Upper lobe of left lung (tissue), 6 donors: ENCODE measurements at places on chromosomes 1 and 21.

DNA sequence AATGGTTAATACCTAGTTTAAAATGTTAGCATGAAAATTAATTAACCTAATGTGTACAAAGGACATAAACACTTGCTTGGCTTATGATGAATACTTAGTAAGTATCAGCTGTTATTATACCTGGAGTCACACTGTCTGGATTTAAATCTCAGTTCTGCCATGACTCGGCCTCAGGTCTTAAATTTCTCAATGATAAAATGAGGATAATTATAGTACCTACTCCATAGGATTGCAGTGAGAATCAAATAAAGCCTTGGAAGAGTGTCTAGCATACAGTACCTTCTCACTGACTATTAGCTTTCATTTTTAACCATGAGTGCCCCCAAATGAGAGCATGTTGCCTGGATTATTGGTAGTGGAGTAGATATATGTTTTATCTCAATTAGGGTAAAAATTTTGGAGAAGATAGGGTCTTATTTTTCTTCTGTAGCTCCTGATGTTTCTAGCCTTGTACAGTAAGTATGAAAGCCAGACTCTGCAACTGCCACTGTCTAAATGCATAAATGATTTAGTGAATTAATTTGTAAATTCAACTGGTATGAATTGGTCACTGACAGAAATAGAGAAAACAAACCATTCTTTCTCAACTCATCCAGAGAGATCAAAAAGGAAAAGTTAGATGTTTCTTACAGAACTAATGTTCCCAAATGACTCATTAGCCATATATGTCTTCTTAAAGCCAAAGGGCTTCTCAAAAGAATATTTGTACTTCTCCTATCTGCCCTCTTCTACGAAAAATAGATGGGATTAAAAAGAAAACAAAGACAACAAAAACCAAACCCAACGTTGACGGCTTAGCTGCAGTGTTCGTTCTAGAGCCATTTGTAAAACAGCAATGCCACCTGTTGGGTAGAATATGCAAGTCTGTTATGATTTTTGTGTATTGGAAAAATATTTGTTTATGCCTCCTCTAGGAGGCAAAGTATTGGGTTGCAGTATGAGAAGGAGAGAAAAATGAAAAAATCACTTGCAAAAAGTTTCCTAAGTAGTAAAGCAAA lies 53.8 kb upstream of the MROH9 start:
- DNase-seq = no peak

DNA sequence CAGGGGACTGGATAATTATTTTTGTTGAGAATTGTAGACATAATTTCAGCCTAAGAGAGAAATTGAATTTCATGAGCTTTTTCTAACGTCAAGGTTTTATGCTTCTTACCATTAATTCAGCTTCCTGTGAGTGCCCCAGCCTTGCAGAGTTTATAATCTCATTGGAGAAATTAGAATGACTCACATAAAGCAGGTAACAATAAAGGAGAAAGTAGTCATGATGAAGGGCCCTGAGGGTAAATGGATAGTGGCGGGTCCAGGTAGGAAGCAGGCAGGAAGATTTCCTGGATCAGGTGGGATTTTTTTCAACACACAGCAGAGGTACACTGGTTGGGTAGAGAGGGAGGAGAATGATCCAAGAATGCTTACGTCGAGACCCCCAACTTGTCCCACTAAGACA lies 311.4 kb downstream of the BARHL2 start:
- DNase-seq = no peak

DNA sequence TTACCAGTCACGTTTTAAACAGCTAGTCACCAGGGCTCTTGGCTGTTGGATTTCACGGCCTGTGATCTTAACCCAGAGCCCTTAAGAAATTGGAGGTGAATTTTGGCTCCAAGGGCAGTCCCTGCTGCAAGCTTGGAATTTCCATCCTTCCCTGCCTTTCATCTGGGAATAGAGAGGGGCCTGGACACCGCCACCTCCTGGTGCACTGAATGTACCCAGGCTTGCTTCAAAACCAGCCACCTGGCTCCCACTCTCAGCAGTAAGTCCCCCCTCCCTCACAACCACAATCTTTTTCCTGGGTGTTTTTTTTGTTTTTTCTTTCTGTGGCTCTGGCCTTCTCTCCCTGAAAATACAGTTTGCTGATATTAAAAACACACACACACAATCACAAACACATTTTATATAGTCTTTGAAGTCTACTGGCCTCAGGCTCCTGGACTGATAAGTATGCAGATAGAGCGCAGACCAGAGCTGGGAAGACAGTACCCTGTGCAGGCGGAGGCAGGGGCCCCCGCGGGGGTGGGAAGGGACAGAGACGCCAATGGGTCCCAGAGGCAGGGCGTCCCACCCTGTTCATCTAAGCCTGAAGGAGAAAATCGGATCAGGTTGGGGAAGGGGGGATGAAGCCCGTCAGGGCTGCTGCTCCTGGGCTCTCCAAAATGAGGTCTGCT lies 65.8 kb upstream of the IGSF21 start:
- DNase-seq = no peak

GRCh38 chr1:203390298-203390697 lies 39.4 kb upstream of the FMOD start:
- no peak for DNase-seq

DNA sequence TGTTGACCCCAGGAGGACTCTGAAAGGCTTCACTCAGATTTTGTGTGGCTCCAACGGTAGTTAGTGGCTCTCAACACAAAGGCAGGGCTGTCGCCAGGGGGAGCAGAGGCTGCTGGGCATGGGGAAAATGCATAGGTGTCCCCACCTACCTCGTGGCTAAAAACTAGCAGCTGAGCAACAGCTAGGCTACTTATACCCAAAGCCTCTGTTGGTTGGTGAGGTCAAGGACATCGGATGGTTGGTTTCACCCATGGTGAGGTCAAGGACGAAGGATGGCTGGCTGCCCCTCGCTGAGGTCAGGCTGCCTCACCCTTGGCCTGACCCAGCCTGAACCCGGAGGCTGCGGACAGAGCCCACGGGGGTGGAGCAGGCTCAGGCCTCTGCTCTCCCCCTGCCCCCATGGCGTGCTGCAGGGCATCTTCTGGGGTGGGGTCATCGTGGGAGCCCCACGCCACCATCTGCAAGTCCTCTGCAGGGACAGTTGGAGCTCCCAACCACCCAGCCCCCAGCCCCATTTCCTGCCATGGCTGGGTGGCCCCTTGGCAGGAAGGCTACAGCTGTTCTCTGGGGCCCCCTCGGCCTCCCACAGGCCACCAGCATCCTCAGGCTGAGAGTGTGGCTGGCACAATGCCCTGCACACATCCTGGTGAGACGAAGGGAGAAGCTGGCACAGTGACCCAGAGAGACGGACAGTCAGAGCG lies 8.5 kb upstream of the GNB1 start:
- DNase-seq = peak; percentile 46

GRCh38 chr1:203558064-203558760 lies 64.3 kb downstream of the OPTC start:
- peak; percentile 73 for DNase-seq

GRCh38 chr1:203336097-203336496 lies 14.8 kb downstream of the FMOD start:
- no peak for DNase-seq

DNA sequence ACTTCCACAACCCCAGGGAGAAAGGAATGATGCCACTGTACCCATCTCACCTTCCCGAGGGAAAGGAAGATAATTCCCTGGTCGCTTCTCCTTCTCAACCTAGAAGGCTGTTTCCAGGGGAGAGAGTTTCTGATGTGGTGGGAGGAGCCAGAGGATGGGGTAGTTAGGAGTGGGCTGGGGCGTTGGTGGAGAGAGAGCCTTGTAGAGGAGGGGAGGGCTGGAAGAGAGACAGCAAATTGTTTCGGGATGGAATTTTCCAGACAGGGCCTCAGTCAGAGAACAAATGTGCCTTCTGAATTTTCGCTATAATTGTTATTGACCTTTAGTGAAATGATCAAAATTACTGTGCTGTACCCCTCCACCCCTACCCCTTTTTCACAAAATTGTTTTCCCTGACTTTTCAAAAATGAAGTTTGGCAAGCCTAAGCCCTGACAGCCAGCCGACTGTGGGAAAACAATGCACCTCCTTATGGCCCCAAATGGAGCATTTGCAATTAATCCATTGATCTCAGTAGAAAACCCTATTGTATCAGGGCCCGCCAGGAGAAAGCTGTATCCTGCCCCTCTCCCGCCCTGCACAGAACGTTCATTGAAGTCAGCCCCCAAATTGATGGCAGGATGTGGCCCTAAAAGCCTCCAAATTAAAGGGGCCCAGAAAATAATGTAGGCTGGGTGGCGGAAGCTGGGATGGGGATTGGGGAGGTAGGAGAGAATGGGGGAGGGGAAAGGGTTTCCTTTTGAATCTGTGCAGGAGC lies 69.1 kb upstream of the JUN start:
- no peak for DNase-seq

GRCh38 chr1:119664067-119664466 lies 16.0 kb upstream of the ZNF697 start:
- no peak for DNase-seq

- DNase-seq = no peak
Measured at GRCh38 chr1:88022516-88022915, 661.6 kb upstream of the PKN2 start.

- no peak for DNase-seq
Measured at GRCh38 chr1:68322837-68323687, 90.7 kb upstream of the WLS start.
